ENCODE measurements at places on chromosomes 5 and 9.

DNA sequence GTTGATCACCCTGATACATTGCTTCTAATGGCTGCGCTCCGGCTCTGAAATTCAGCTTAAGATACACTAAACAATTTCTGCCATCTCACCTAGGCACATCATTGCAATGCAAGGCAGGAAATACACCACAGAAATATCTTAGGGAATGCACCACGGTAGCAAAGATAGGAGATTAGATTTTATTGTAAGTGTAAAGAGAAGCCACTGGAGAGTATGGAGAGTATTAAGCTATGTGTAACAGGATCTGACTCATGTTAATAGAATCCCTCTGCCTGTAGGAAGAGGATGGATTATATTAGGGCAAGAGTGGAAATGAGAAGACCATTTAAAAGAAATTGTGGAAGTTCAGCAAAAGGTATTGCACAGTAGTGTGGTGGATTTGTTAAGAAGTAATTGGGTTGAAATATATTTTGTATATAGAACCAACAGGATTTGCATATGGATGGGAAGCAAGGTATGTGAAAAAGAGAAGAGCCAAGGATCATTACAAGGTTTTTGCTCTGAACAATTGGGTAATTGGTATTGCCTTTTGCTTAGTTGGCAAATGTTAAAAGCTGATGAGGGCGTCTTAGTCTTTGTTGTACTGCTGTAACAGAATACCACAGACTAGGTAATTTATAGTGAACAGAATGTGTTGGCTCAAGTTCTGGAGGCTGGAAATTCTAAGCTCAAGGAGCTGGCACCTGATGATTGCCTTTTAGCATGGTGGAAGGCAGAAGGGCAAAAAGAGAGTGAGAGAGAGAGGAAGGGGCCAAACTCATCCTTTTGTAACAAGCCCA lies 636.1 kb downstream of the PSAT1 start:
- DNase-seq = no peak

- DNase-seq = no peak
Measured at GRCh38 chr5:180625125-180625790, 24.1 kb downstream of the FLT4 start.

DNA sequence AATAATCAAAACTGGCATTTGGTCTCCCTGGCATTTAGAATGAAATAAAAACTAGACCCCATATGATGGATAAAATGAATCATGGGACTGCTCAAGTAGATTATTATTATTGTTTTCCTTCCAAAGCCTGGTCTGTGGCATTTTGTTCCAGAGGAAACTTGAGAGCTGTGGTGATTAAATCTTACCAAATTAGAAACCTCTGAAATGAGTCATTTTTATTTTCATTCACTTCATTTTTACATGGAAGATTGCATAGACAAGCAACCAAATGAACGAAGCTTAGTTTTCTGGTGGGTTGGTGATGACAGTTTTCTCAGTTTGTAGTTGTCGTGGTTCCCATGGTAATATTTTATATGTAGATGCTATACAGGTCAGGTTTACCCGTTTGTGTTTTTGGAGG lies 23.4 kb downstream of the PAM start:
- DNase-seq = no peak

- DNase-seq = no peak
Measured at GRCh38 chr9:95459178-95459577, 57.6 kb downstream of the PTCH1 start.

GRCh38 chr9:89657765-89658164 lies 53.0 kb downstream of the GADD45G start:
- DNase-seq = no peak

GRCh38 chr9:71518045-71518827 lies 250.1 kb downstream of the CEMIP2 start:
- DNase-seq = no peak

- DNase-seq = no peak
Measured at GRCh38 chr9:99720455-99721050, 101.1 kb upstream of the NR4A3 start.

DNA sequence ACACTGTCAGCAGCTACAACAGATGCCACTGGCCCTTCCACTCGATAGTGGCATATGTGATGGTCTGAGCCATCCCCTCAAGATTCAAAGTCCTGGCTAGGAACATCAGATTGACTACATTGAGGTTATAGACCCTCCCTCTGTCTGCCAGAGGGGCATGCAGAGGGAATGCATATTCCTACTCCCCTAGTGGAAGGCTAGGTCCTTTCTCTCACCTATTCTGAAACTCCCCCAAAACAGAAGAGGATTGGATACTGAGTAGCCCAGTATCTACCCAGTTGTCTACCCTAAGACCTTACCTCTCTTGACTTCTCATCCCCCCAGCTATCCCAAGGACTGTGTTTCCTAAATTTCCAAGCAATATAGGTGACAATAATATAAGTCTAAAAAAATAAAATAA lies 78.5 kb upstream of the PDE4D start:
- no peak for DNase-seq

- no peak for DNase-seq
Measured at GRCh38 chr5:168348084-168348414, 56.6 kb downstream of the WWC1 start.

GRCh38 chr9:79254900-79255650 lies 316.7 kb upstream of the TLE4 start:
- DNase-seq = no peak

- no peak for DNase-seq
Measured at GRCh38 chr9:109517901-109518377, 19.8 kb upstream of the PTPN3 start.

DNA sequence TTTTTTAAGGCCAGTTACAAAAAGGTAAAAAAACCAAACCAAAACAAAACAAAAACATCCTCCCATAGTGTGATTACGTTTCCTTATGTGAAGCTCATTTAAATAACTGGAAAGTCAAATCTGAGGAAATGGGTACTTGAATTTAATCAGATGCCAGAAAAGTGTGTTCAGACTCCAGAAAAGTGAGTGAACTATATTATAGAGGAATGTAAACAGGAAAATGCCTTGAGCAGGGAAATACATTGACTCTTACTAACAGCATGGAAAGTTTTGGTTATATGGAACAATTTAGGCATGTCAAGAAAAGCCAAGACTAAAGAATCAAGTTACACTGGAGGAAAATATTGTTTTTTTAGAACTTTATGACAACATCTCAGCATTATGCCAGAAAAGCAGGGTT lies 37.8 kb upstream of the RNF20 start:
- DNase-seq = no peak

DNA sequence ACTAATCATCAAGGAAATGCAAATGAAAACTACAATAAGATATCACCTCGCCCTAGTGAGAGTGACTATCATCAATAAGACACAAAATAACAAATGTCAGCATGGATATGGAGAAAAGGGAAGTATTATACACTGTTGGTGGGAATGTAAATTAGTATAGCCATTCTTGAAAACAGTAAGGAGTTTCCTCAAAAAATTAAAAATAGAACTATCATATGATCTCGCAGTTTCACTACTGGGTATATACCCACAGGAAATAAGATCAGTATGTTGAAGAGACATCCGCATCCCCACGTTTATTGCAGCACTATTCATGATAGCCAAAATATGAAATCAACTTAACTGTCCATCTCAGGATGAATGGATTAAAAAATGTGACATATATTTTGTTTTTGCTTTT lies 31.6 kb upstream of the STK32A start:
- no peak for DNase-seq

Data from NCI-H187 treated with DMSO at 0.1 percent for 48 hours (cell line).